Stimulated activated CD8-positive, alpha-beta memory T cell treated with anti-CD3 and anti-CD28 coated beads, Interleukin-15, amount 100 ng/mL, for 4 hours (primary cell): ENCODE measurements at places on chromosomes 1 and 21.

- peak; percentile 81 for DNase-seq
Observed at GRCh38 chr21:43938751-43939442, 73.2 kb upstream of the TRAPPC10 start.

GRCh38 chr1:2645776-2646175 lies 13.0 kb upstream of the MMEL1 start:
- DNase-seq = no peak

GRCh38 chr1:10799726-10800125 lies 3.3 kb upstream of the CASZ1 start:
- no peak for DNase-seq

DNA sequence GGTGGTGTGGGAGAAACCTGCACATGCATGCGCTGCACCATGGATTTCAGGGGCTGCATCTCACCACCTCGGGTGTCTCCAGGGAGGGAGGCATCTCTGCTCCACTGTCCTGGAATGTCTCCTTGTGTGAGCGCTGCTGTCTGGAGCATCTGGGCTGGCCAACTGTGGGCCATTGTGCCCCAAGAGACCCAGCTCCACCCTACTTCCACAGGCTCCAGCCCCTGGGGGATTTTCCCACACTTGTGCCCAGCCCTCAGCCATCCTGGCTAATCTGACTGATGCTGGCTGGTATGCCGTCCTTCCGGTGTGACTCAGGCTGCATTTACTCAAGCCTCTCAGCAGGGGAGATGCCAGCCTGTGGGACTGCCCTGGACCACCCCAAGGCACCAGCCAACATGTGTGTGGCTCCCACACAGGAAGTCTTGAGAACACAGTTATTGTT lies 62.0 kb downstream of the TRIM11 start:
- no peak for DNase-seq

DNA sequence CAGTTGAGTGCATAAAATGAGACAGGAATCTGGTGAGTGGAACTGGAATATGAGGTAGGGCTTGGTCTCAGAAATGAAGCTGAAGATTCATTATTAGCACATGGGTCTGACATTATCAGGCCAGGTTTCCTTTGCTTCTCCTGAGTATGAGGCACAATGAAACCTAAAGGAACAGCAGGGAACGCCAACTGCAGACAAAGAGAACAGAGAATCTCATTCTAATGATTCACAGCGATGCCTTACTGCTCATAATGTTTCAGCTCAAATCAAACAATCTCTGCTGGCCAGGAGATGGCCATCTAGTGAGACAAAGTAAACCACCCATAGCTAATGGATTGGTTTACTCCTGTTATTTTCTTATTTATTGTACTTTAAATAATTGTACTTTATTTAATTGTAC lies 133.5 kb downstream of the C1orf21 start:
- no peak for DNase-seq

DNA sequence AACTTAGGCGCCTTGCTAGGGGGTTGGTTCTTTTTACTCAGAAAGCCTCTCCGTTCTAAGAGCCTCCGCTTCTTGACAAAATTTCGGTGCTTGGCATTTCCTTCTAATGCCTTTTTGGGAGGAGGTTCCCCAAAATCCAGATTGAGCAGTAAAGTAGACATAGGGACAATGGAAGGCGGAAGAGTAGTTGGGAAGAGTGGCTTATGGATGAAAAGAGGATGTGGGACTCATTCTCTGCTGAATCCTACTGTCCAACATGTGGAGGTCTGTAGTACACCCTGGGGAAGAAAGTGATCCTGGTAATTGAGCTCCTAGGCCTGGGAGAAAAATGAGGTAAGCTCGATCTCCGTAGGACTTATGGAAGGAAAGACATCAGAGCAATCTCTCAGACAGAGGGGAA lies 777 bp upstream of the METTL25B start:
- no peak for DNase-seq

GRCh38 chr21:17548262-17548661 lies 35.4 kb downstream of the CXADR start:
- no peak for DNase-seq

DNA sequence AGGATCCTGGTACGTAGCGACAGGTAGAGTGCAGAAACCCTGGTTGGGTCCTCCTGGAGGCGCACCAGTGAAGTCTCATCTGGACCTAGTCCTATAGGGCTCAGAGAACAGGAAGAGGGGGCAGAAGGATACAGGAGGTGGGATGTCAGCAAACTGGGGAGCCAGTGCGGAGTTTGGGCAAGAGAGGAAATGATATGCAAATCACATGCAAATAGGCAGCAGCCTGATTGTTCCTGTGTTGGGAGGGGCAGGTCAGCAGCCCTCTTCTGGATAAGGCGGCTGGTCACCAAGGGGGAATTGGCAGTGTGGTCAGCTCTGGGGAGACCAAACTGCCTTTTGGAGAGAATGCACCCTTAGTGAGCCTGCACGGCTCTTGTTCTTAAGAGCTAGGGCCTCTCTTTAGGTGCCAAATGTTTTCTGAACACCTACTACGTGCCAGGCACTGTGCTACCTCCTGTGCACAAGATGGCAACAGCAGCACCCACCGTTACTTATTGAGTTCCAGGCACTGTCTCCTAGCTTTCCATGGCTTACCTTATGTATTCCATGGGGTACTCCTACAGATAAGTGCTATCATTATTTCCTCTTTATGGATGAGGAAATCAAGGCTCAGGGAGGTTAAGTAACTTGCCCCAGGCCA lies 18.1 kb upstream of the PADI3 start:
- DNase-seq = no peak

DNA sequence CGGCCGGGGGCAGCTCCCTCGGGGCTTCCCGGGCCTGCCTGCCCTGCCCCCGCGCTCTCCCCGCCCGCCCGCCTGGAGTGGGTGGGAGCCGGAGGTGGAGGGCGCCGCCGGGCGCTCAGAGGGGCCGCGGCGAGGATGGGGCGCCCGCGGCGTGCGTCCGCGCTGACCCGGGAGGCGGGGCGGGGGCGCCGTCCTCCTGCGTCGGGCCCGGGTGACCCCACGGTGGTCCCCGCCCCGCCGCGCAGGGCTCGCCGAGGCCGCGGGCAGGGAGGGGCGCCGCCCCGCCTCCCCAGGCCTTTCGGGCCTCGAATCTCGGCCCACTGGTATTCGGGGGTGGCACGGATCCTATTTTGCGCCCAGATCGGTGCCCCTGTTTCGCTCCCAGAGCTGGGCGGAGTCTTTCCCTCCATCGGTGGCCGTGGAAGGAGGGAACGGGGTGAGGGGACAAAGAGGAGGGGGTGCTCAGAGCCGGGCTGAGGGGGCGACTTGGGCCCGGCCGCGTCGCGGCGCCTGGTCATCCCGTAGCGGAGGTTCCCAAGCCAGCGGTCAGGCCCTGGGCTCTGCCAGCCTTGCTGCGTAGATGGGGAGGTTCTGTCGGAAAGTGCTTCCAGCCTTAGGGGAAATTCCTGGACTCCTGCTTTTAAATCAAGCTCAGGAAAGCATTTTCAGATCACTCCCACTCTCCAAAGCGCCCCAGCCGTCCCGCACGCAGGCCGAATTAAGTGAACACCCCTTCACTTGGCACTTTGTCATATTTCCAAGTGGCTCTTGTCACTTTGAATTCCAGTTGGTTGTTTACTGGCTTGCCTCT lies 545 bp downstream of the PATJ start:
- no peak for DNase-seq

DNA sequence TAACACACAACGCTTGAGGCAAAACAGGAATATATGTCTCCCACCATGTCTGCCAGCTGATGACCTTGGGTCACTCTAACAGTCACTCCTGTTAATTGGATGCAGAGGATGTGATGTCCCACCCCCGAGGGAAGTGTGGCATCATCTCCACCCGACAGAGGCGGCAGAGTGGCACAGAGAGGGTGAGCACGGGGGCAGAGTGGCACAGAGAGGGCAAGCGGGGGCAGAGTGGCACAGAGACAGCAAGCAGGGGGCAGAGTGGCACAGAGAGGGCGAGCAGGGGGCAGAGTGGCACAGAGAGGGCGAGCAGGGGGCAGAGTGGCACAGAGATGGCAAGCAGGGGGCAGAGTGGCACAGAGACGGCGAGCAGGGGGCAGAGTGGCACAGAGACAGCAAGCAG lies 44.3 kb downstream of the DISP3 start:
- DNase-seq = no peak

- DNase-seq = no peak
Observed at GRCh38 chr1:158285756-158286241, 3.9 kb upstream of the CD1C start.

DNA sequence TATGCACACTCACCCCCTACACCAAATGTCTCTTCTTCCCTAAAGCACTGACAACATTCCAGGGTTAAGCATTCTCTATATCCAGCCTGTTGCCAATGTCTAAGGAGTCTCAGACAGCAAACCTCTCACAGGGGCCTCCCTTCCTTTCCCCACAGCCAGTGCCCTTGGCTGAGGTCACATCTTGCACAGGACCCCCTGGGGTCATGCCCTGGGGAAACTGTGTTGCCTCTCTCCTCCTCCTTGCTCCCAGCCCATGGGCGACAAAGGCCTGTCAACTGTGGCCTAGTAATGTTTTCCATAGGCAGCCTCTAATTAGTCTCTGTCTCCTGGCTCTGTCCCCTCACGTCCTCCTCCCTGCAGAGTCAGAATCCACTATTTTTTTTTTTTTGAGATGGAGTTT lies 54.6 kb downstream of the NENF start:
- no peak for DNase-seq

DNA sequence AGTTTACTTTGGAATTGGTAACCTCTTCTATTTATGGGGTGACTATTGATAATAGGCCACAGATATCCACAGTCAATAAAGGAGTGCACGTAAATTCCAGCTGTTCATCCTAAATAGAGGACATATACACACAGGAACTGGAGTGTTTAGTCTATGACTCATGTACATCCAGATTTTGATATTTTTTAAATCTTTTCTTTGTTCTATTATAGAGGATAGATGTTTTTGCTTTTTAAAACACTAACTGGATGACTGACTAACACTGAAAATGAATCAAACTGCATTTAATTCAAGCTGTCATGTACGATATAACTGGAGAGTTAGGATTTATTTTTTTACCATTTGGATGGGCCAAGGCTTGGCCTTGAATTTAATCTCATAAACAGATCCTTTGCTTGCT lies 45.9 kb downstream of the RGL1 start:
- DNase-seq = no peak

DNA sequence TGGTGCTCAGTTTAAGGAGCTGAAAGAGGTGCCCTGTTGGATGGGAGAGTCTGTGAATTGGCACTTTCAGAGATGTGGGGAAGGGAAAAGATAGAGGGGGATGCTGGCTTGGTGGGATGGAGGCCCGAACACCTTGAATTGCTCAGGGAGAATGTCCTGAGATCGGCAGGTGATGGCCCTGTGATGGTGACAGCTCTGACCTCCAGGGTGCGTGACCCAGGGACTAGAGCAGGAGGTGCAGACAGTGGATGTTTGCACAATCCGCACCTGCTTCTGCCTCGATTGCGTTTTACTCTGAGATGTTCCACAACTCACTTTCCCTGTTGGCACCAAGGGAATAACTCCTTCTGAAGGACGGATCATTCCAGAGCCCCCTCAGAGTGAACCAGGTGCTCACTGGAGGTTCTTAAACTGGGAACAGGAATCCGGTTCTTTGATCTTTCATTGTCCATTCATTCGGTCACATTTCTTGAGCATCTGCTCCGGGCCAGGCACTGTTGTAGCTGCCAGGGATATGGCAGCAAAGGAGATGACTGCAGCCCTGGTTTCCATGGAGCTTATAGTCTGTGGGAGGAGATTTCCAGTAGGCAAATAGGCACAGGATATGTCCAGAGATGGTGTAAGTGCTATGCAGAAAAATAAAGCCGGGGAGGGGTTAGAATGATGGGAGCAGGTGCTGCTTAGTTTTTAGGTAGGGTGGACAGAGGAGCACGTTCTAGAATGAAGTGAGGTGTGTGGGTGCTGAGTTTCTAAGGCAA lies 226.6 kb upstream of the TMEM51 start:
- DNase-seq = no peak

- no peak for DNase-seq
Observed at GRCh38 chr21:45931397-45931969, 50.1 kb upstream of the COL6A1 start.

GRCh38 chr1:230518511-230518910 lies 92.4 kb upstream of the PGBD5 start:
- no peak for DNase-seq

GRCh38 chr1:15836772-15837669 lies 10.5 kb upstream of the SPEN start:
- DNase-seq = peak; percentile 62

- no peak for DNase-seq
Observed at GRCh38 chr1:38454749-38455441, 404.7 kb downstream of the RRAGC start.

- no peak for DNase-seq
Observed at GRCh38 chr1:14937288-14937949, 216.1 kb upstream of the TMEM51 start.

GRCh38 chr1:114152089-114152507 lies 1.6 kb downstream of the SYT6 start:
- no peak for DNase-seq

- no peak for DNase-seq
Observed at GRCh38 chr1:24215226-24215814, 28.2 kb upstream of the IFNLR1 start.

- DNase-seq = no peak
Observed at GRCh38 chr1:119556423-119556822, 49.4 kb downstream of the HSD3B1 start.

- no peak for DNase-seq
Observed at GRCh38 chr1:110542725-110543124, 23.8 kb upstream of the KCNA10 start.

- DNase-seq = no peak
Observed at GRCh38 chr1:82542766-82543165, 742.0 kb downstream of the ADGRL2 start.

DNA sequence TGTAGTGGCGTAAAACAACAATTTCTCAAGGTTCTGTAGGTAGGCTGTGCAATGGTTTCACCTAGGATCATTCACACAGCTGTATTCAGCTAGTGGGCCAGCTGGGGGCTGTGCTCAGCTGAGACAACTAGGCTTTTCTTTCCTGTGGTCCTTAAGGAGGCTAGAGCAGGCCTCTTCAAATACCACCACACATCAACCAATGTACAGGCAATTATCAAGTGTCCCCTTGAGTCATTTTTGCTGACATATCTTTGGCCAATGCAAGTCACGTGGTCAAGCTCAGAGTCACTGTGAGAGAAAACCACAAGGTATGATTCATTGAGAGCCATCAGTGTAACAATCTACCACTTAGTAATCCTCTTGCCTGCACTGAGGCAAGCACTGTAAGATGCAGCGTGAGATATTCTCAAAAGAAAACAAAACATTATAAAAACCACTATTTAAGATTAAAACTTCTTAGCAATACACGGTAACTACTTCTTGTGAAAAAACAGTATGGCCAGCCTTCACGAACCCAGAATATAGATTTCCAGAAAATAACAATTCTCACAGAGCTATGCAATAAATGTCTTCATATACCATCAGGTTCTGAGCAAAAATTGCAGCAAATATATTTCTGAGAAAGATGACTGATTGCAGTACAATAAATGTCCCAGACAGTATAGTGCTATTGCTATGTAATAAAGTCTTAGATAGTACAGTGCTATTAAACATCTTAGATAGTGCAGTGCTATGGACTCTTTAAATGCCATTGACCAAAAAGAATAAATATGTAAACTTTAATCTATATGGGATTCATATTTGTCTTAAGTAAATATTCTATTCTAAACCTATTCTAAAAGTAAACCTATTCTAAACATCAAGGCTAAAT lies 55.3 kb downstream of the NME7 start:
- peak; percentile 40 for DNase-seq

- DNase-seq = no peak
Observed at GRCh38 chr1:208065862-208066261, 154.9 kb upstream of the CD34 start.

- DNase-seq = no peak
Observed at GRCh38 chr1:110107867-110108469, 4.3 kb upstream of the UBL4B start.

- no peak for DNase-seq
Observed at GRCh38 chr1:56411021-56411420, 168.3 kb downstream of the PLPP3 start.
